ENCODE measurements at places on chromosomes 16 and 17.

DNA sequence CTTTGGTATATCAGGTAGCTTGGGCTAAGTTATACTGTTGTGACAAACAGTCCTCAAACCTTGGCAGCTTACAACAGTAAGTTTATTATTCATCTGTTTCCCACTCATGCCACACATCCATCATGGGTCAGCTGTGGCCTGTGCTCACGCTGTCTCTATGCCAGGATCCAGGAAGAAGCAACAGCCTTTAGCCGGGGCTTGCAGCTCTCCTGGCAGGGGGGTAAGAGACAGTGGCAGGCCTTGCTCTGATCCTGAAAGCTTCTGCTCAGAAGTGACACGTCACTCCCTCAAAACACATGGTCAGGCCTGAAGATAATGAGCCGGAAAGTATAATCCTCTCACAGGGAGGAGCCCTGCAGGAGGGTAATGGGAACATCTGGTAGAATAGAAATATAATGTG lies 377.6 kb downstream of the CPPED1 start:
- DNase-seq: no peak

DNA sequence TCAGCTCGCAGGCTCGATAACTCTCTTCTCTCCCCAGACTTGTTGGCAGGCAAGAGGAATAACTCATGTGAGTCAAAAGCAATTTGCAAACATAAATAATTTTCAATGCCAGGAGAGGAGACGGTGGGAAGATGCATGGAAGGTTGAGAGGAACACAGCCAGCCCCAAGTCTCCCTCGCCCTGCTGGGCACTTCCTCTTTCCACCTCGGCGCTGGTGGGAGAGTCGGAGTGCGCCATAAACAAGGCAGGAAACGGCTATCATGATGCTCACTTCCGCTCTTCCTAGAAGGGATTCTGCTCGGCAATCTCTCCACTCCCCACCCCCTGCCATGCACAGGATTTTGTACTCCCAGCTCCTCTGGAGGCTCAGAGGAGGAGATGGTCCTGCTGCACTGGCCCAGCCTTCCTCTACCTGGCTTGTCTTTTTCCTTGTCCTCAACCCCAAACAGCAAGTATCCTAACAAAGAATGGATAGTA lies 13.0 kb downstream of the CBX4 start:
- DNase-seq: no peak

- DNase-seq: no peak
These were observed 86.4 kb downstream of the FOXL1 start for GRCh38 chr16:86664522-86665318.

- DNase-seq: peak; percentile 35
These were observed 985 bp upstream of the SLFN12 start for GRCh38 chr17:35433075-35433894.

GRCh38 chr16:70478912-70479341 lies 24.5 kb downstream of the FCSK start:
- DNase-seq: no peak

DNA sequence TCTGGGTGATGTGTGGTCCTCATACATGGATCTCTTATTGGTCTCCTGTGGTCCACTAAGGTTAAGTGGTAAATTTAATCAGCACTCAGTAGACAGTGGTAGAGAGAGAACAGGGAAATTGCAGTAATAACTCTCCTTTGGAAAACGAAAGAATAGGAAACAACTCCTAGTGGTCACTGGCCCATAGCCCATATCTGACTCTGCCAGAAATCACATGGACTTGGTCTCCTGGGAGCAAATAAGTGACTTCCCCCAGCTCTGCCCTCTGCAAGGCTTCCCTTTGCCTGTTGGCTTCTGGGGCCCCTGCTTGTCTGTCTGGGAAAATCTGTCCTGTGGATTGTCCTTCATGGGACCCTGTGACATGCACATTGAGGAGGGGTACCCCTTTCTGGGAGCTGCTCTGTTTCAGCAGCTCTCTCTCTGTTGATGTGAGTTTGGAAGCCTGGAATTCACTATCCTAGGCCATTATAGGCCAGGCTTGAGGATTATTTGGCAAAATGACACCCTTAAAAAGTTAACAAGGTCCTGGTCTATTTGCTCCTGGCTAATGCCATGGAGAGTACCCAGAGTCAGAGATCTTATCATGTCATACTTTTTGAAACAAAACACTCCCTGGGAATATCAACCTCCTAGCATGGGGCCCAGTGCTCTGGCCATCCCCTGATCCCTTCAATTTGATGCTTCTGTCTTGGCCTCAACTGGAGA lies 58.0 kb upstream of the HNF1B start:
- DNase-seq: no peak

- no peak for DNase-seq
These were observed 24.2 kb downstream of the RDM1 start for GRCh38 chr17:35906191-35906925.

DNA sequence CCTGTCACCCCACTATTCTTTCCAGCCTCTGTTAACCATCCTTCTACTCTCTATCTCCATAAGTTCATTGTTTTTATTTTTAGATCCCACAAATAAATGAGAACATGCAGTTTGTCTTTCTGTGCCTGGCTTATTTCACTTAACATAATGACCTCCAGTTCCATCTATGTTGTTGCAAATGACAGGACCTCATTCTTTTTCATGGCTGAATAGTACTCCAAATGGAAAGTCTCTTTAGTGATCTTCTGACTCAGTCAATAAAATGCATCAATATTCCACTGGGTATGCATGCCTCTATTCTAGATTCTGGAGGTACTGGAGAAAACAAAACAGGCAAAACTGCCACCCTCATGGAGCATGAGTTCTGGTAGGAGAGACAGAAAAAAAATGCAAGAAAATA lies 459.0 kb downstream of the XYLT1 start:
- no peak for DNase-seq

GRCh38 chr17:29148257-29148789 lies 31.9 kb downstream of the MYO18A start:
- no peak for DNase-seq

DNA sequence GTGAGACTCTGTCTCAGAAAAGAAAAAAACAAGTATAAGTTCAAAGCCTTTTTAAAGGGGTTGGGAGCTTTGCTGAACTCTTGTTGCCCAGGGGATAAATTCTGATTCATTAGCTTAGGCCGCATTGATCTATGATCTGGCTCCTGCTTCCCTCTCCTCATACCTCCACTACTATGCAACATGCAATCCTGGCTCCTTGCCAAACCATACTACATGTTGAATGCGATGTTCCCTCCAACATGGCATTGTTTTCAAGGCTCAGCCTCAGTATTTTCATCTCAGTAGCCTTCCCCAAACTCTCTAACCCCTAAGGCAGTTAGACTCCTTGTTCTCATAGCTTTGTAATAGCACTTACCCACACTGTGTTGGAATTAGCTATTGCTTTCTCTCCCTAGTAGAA lies 6.2 kb downstream of the REXO5 start:
- no peak for DNase-seq

- no peak for DNase-seq
These were observed 230.1 kb upstream of the CCL2 start for GRCh38 chr17:34024806-34025551.

DNA sequence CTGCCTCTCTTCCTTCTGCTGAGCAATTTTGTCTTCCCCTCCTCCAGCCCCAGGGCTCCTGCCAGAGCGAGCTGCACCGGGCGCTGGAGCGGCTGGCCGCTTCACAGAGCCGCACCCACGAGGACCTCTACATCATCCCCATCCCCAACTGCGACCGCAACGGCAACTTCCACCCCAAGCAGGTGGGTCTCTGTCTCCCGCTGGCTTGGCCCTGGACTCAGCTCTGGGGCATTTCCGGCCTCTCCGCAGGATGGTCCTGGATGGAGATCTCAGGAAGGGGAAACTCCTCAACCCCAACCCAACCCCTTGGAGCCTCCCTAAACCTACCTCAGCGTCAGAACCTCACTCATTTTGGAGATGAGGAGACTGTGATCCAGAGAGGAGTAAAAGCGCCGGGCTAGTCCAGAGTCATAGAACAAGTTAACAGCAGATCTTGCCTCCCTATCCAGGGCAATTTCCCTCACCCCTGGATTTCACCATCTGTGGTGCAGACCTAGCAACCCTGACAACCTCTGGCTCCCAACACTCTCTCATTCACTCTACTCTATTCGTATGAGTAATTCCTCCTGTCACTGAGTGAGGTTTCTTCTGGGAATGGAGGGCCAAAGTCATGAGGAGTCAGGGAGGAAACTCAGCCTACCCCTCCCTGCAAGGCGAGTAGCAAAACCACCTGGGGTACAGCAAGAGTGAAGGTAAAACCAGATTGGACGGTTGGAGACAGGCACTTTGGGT lies 10.8 kb downstream of the IGFBP4 start:
- DNase-seq: no peak

GRCh38 chr16:89201439-89202377 lies 1.4 kb upstream of the SLC22A31 start:
- peak; percentile 49 for DNase-seq

- no peak for DNase-seq
These were observed 23.6 kb upstream of the GPRC5C start for GRCh38 chr17:74408262-74408661.

DNA sequence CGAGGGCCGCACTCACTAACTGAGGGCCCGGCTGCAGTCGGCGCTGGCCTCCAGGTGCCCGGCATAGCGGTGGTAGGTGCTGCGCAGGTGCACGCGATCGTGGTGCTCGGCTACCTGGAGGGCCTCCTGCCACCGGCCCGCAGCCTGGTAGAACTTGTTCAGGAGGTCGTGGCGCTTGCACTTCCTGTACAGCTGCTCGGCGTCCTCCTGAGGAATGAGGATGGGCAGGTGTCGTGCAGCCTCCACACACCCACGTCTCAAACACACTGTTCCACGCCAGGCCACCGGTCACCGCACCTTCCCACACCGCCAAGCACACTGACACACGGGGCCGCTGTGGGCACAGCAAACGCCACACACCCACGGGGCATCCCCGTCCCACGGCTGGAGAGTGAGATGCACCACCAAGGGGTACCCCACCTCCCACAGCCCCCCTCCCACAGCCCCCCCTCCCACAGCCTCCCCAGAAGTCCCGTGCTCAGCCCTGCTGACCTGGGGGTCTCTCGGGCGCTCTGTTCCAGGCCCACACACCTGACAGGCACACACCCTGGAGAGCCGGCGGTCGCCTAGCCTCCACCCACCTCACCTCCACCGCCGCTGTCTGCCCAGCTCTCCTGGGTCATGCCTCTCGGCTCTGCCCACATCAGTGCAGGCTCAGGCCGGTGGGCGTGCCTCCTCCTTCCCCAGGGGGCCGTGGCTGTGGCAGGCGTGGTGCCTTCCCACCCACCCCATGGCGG lies 7.4 kb upstream of the TMEM204 start:
- no peak for DNase-seq

DNA sequence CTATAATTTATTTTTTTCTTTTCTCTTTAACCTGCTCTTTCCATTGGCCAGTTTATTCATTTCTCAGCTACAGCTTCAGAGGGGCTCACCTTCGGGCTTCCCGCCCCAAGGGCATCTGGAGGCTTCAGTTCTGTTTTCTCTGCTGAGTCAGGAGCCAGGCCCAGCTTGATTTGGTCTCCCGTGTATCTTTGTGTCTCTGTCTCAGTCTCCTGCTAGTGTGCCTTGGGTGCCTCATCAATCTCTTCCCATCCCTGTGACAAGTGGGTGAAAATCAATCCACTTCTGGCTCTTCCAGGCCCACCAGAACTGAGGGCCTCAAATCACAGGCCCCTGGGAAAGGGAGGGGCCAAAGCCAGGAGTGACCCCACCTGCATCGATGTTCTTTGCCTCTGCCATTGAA lies 72.1 kb downstream of the CCDC182 start:
- no peak for DNase-seq

GRCh38 chr17:28093999-28094716 lies 51.7 kb downstream of the NLK start:
- no peak for DNase-seq

GRCh38 chr17:18257982-18258355 lies 569 bp downstream of the FLII start:
- no peak for DNase-seq

- DNase-seq: no peak
These were observed 1.9 kb downstream of the NUDT7 start for GRCh38 chr16:77724174-77724573.

DNA sequence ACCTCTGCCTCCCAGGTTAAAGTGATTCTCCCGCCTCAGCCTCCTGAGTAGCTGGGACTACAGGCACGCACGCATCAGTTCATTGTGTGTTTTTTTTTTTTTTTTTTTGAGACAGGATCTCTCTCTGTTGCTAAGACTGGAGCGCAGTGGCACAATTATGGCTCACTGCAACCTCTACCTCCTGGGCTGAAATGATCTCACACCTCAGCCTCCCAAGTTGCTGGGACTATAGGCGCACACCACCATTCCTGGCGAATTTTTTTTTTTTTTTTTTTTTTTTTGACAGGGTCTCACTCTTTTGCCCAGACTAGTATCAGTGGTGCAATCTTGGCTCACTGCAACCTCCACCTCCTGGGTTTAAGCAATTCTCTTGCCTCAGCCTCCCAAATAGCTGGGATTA lies 17.8 kb upstream of the RAPGEFL1 start:
- DNase-seq: no peak

GRCh38 chr17:75634376-75634740 lies 1.1 kb downstream of the SMIM5 start:
- no peak for DNase-seq

DNA sequence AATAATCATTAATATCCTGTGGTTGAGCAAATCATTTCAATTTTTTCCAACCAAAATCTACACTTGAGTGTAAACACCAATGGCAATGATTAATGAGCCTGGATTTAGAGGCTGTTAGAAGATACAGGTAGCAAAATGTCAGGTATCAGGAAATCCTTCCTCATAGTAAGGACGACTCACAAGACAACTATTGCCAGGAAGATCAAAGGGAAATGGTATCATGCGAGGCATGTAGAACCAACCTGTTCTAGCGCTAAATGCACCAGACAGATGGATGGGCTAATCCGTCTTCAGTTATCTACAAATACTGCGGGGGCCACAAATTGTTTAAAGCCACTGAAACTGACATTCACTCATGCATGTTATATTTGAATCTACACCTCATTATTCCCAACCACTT lies 28.1 kb downstream of the TOX3 start:
- DNase-seq: no peak

- no peak for DNase-seq
These were observed 11.1 kb upstream of the ABR start for GRCh38 chr17:1190751-1191331.

DNA sequence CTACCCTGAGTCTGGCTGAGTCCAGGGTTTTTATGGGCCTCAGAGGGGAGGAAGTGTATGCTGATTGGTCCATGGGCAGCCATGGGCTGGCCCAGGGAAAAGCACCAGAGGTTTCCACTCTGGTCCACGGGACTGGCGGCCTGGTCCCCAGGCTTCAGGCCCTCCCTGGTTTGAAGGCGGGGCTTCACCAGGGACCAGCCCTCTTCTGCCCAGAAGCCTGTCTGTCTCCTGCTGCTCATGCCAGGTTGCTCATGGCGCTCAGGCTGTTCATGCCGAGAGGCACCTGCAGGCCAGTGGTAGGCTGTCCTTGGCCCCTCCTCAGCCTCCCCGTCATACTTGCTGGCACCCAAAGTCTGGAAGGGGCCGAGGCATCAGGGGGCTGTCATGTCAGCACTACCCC lies 45.0 kb upstream of the CLEC19A start:
- DNase-seq: no peak

- no peak for DNase-seq
These were observed 56.2 kb upstream of the CACNG5 start for GRCh38 chr17:66778531-66779236.

- DNase-seq: no peak
These were observed 570.0 kb downstream of the CDH13 start for GRCh38 chr16:83196796-83197195.
